ENCODE measurements at places on chromosomes 5 and 9.

DNA sequence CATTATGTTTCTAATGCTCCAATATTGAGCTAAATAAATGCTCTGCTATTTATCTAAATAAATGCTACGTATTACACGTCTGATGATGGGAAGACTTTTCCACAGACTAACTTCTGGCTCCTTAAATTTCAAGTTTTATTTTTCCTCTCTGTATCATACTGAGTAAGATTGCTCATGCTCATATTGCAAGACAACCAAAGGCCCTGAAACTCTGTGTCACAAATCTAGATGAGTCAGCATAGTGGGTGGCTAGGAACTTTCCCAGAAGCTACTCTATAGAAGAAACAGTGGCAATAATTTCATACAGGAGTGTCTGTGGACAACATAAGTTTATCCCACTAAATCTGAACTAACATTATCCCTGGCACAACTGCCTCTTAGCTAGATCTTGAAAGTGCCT lies 53.0 kb upstream of the RFX3 start:
- DNase-seq: peak; percentile 40

DNA sequence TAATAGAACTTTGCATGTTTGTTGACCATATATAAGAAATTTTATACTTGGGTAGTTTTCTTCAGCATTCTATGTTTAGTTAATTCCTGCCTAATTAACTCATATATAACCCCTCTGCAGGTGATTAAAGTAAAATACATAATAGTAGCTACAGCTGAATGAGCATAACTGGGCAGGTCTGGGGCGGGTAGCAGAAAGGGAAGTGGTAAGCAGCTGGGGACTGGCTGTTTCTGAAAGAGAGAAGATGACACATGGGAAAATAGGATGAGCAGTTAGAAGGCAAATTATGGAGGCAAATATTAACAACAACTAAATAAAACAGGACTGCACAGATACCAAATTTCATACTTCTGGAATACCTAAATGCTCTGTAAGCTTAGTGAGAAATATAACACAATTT lies 128.1 kb downstream of the CPLANE1 start:
- DNase-seq: no peak

DNA sequence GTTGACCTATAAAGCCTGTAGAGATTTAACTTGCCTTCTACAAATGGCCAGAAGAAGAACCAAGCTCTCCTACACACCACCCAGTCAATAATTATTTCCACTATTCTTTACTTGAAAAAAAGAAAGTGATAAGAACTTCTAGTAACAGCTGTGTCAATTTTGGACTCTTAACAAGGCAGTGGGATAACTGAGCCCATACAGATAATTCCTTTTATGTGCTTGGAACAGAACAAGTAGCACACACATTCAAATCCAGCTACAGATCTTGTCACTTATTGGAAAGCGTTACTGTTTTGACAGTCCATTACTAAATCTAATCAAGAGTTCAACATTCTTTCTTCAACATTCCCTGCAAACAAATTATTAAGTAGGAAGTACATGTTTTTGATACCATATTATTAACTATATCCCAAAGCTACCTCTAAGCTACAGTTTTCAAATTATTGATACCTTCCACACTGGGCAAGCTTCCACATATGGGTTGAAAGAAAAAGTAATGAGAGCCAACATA lies 6.3 kb downstream of the PTGER4 start:
- no peak for DNase-seq

- DNase-seq: peak; percentile 25
Observed at GRCh38 chr5:141040771-141041426, 10.3 kb upstream of the PCDHB1 start.

DNA sequence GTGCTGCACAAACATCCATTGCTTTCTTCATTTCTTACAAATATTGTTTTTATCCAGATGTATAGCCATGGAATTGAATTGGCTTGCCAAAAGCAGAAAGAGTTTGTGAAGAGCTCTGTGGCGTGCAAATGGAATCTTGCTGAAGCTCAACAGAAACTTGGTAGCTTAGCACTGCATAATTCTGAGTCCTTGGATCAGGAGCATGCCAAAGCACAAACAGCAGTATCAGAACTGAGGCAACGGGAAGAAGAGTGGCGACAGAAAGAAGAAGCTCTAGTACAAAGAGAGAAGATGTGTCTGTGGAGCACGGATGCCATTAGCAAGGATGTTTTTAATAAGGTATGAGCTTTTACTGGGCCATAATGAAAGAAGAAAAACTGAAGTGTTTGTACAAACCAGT lies 5.5 kb downstream of the CDC37L1 start:
- DNase-seq: no peak

- DNase-seq: peak; percentile 64
Observed at GRCh38 chr9:35660966-35661415, 2.9 kb downstream of the CCDC107 start.

DNA sequence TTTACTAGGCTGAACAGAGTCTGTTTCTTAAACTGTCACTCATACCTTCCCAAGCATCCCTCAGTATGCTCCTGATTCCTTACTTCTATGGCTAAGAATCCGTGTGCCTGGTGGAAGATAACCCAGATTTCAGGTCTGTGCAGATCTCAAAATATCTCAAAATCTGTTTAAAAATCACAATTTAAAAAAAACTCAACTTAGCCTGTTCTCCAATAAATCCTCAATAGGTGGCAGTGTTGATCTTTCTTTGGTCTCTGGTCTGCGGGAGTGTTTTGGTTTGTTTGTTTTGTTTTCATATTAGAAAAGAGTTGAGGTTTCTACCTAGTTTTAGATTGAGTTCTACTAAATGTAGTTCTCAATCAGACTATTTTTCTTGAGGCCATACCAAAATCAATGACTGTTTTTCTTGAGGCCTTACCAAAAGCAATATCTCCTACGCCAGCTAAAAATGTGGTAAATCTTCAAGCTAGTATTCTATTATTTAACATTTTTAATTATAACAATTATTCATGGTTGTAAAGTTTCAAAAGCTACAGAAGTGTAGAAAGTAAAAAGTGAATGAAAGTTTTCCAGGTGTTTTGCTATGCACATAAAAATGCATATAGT lies 57.9 kb downstream of the TGFBR1 start:
- peak; percentile 35 for DNase-seq

GRCh38 chr5:1663186-1663585 lies 136.5 kb downstream of the MRPL36 start:
- no peak for DNase-seq

DNA sequence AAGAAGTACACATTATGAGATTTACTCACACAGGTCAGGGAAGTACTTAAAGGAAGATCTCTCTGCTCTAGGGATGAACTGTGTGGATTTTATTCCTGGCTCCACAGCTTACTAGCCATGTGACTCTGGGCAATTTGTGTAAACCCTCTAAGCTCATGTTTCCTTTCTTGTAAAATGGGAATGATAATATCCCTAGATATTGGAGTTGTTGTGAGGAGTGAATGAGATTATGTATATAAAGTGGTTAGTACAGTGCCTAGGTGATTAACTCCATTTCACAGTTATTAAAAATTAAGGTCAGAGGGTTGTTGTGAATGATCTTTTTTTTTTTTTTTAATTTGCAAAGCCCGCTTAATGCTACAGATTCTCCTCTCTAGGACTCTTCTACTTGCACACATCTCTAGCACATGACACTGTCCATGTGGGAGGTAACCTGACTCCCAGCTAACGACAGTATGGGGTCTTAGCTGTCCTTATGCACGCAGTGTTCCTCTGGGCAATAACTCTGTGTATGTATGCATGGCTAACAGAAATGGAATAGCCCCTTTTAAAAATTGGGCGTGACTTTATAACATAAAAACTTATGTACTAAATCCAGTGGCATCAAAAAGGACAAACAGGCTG lies 23.9 kb upstream of the MYOT start:
- DNase-seq: no peak

DNA sequence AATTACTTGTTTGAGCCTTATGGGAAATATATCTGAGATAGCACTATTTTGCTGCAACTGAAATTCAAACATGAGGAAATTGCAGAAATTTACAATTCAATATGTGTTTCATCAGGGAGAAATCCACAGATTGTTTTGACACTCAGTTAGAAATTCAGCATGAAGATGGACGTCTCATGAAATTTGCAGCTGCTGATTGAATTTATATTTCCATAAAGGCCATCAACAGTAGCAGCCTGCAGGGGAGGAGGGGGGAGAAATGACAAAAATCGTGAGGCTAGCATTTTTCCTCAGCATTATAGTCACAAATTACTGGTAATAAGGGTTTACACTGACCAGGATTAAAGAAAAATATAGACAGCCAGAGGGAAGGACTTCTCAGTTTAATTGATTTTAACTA lies 81.0 kb downstream of the NDUFAF2 start:
- no peak for DNase-seq

DNA sequence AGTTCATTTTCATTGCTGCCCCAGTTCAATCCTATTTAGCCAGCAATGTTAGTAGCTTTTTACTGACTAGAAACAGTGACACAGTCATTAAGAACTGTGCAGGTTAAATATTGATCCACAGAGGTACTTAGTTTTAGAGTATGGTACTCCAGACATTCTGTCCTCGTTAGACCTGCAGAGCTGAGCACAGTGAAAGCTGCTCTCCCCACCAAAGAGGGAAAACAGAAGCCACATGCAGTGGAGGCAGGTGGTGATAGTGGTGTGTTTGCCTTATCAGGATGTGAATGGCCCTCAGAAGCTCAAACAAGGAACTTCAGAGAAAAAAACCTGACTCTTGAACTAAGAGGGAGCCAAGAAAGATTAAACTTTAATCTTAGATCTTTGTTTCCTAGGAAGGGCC lies 75.5 kb downstream of the UNC13B start:
- DNase-seq: no peak

GRCh38 chr5:74314906-74315305 lies 325.6 kb downstream of the ENC1 start:
- no peak for DNase-seq

DNA sequence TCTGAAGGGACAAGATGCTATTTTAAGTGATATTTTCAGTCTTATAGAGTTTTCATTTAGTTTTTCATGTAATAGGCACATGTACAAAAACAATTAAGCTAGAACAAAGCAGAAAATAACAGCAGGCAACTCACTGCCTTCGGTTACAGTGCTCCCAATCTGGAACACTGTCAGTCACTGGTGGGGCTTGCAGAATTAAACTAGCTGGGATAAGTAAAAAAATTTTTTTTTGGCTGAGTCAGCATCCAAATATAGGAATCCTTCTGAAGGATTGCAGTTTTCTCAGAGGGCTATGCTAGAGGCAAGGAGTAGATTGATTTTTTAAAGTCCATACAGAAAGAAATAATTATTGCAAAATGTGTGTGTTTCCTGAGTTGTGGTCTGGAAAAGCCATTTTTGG lies 250.2 kb upstream of the RFX3 start:
- DNase-seq: no peak

- no peak for DNase-seq
Observed at GRCh38 chr5:112219000-112219399, 200.1 kb downstream of the EPB41L4A start.

DNA sequence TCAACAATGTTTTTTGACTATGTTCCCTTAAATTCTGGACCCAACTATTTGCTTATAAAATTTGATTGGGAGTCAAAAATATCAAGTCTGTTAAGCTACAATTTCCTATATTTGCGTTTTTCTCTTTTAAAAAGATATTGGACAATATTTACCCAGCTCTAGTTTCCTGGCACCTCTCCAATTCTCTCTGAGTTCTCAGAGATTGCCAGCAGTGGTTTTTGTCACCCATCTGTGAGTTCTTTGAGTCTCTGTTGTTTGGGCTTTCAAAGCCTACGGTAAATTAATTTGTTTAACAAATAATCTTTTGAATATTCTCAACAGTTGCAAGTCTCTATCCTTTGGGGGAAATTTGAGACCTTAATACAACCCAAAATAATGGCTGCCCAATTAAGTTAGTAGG lies 174.2 kb upstream of the PUM3 start:
- no peak for DNase-seq

Measured in HCEC 1CT (cell line).